ENCODE measurements at places on chromosomes 2 and 18.

- peak; percentile 87 for DNase-seq
Observed at GRCh38 chr2:63862806-63863205, 21.1 kb downstream of the UGP2 start.

- DNase-seq = peak; percentile 28
Observed at GRCh38 chr2:175366815-175367214, 185.3 kb upstream of the ATP5MC3 start.

GRCh38 chr2:120634533-120634932 is 101.1 kb upstream of the GLI2 start:
- DNase-seq = no peak

GRCh38 chr2:190481339-190481738 is 53.2 kb downstream of the NEMP2 start:
- no peak for DNase-seq

DNA sequence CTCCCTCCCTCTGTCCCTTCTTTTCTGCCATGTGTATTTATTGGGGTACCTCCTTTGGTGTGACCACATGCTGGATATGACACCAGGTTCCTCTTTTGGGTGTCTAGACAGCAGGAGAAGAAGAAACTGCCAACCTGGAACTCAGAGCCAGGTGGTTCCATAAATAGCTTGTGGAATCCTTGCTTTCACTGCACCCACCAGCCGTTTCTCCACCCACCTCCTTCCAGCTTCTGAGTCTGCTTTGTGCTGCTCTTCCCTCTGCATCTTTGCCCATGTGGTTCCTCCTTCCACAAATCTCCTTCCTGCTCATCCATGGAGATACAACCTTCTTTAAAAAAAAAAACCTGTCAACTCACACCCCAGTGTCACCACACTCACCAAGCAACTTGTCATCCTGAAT is 80.2 kb upstream of the SKOR2 start:
- DNase-seq = no peak

GRCh38 chr2:148877403-148877740 is 2.3 kb downstream of the KIF5C start:
- DNase-seq = no peak

DNA sequence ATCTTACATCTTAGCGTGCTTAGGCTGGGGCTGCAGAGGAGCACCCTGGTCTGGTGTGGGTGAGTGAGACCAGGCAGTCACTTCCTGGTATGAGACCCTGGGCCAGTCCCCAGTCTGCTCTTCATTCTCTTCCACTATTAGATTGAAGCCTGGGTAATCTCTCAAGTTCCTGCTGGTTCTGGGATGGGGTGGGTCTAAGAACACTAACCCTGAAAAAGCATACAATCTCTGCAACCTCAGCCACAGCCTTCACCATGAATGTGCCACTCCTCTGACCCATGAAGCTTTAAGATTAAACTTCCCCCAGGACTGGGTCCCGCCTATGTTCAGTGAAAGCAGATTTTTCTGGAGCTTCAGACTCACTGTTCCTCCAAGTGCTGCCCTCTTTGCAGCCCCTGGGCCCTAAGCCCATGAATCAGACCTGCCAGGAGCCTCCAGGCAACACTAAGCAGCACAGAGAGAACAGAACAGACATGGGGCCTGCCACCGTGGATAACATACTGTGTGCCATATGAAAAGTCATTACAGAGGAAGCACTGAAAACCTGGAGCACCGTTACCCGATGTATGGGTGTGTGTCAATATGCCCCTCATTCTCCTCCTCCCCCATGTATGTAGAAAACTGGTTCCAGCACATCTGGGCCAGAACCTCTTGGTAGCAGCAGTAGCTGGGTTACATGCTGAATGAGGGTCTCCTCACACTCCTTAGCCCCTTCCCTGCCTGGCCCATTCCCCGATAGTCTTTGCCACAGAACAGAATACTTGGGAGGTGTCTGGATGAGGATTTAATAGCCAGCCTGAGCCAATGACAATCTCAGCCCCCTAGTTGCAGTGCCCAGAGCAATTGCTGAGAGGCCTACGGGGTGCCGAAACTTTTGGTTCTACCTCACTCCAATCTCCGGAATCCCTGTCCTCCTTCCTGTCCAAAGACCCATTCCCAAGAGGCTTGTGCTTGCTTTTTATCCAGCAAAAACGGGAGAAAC is 2.7 kb upstream of the SIX2 start:
- DNase-seq = no peak

GRCh38 chr2:73877071-73877802 is 15.6 kb upstream of the ACTG2 start:
- peak; percentile 36 for DNase-seq

DNA sequence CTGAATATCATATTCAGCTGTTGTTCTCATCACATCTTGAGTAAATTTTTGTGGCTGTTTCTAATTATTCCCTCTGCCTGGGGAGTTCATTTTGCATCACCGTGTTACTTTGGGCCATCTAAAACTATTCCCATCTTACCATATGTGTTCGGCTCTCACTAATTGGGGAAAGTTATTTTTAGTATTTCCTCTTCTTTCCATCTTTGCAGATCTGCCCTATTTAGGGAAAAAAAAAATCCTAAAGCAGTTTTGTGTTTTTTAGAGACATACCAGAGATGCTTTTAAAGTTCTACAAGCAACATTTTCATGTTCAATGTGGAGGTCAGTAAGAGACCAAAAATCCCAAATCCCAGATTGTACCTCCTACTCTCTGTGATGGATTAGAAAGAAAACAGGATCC is 111.3 kb upstream of the NDUFV2 start:
- no peak for DNase-seq

- no peak for DNase-seq
Observed at GRCh38 chr2:98357849-98358248, 11.6 kb downstream of the CNGA3 start.

GRCh38 chr2:216286616-216287231 is 85.6 kb downstream of the MARCHF4 start:
- DNase-seq = no peak

- no peak for DNase-seq
Observed at GRCh38 chr2:99478632-99479031, 11.2 kb downstream of the REV1 start.

DNA sequence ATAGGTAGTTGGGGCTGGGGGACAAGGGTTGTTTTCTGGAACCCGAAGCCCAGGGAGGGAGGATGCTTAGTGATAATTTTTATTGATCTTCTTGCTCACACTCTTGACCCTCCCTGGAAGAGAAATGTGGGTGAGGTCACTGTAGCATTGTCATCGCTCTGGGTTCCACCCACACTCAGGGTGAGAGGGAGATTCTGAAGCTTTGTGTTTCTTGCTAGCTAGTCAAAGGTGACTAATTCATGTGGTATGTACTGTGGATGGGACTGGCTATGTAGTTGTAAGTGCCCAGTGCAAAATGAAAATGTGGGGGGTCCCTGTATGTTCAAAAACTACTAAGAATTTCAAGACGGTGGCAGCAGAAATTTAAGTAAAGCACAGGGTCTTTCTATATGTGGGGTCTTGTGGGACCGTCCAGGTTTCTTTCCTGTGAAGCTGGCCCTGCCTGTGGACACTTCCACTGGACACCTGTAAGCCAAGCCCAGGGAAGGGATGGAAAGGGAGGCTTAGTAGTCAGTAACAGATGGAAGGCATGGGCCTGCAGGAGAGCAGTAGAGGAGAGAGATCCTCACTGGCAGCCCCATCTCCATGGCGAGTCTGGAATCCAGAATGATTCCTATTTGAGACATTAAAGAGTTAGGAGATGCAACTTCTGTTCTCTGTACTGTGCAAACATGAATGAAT is 35.0 kb downstream of the TSN start:
- peak; percentile 89 for DNase-seq

DNA sequence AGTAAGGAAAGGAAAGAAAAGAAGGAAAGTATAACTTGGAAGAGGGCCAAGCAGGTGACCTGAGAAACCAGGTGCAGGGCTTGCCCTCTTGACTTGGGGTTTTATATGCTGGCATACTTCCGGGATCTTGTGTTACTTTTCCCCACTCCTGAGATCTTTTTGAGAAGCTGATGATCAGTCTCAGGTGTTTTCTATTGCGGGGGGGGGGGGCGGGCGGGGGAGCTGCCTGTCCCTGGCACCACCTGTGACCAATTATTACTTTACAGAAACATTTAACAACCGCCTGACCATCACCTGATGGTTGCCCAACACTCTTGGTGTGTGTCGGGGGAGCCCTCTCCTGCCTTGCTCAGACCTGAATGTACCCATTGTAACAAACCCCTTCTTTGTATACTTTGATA is 6.9 kb upstream of the CASP10 start:
- DNase-seq = no peak

GRCh38 chr18:21316296-21316695 is 74.3 kb downstream of the GREB1L start:
- peak; percentile 56 for DNase-seq

All from foreskin keratinocyte (primary cell).